ENCODE measurements at places on chromosomes 11 and 22.

- DNase-seq, result no peak
These were observed 619.4 kb upstream of the KIRREL3 start for GRCh38 chr11:127619946-127620345.

DNA sequence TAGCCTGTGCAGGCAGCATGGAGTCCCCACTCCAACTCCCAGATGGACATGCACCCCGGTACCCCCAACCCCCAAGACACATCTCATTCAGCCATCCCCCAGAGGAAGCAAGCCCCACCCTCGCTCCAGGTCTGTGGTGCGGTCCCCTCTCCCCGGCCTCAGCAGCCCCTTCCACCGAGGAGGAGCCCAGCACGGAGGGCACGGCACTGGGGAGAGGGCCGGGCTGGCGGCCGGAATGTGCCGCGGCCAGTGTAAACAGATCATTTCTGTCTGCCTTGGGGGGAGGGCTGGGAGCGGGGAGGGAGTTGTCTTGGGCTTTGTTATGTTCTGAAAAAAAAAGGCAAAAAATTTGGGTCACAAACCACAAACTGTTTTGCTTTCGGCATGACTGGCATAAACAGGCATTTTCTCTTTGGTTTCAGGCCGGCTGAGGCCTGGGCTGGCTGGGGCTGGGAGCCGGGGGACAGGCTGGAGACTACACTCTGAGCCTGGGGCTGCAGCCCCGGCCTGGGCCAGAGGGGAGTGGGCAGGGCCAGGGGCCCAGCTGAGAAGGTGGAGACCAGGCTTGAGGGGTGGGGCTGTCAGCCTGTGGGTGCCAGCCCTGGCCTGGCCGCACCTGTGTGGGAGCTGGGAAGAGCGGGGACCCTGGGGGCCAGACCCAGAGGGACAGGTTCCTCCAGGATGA lies 16.8 kb downstream of the IGF2 start:
- no peak for DNase-seq

GRCh38 chr11:78419327-78419726 lies 1.7 kb upstream of the GAB2 start:
- no peak for DNase-seq

DNA sequence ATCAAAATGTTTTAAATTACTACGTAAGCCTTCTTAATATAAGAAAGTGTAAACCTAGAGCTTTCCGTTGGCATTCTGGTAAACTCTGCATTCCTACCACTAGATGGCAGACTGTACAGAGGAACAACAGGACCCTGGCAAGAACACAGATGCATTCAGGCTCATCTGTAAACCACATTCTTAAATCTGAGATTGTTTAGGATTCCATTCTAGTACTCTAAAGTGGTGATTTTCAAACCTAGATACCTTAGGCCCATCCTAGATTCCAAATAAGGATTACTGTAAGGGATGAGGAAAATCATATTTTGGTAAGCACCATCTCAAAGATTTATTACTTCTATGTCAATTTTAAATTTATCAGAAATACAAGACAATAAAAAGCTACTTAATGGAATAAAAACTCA lies 26.9 kb downstream of the PICALM start:
- peak; percentile 86 for DNase-seq

- no peak for DNase-seq
These were observed 4.3 kb downstream of the TNNI2 start for GRCh38 chr11:1843098-1843473.

GRCh38 chr11:99368583-99368982 lies 347.8 kb downstream of the CNTN5 start:
- DNase-seq, result no peak

DNA sequence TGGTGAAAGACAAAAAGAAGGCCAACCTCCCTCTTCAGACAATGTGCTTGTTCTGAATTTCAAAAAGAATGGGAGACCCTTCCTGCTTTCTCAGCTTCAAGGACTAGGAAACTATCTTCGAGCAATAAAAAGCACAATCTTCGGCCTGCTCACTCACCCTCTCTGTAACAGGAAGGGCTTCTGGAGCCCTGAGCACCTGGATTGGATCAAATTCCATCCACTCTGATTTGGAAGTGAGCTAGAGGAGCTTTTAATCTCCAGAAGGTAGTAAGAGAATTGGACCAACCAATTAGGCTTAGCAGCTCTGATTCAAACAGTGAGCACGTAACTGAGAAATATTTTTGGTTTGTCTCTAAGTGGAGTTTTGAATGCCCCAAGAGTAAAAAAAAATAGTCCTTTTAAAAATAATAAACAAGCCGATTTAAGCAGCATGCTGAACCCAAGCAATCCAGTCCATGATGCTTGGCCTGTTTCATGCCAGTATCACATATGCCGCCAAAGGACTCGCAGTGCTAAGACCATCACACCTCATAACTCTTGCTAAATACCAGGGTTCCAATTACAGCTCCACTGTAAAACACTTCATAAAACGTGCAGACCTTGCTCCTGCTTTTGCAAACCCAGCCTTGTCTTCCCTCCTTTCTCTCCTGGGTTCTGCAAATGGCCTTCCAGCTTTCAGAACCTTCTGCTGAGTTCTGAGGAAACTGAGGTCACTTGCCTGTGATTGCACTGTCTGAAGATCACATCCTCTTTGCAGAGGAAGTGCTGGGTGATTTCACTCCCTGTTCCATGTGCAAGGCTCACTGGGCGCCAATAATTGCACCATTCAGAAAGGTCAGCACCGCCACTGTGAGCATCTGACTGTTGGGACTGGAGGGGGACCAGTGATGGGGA lies 74.4 kb downstream of the SLC1A2 start:
- no peak for DNase-seq

DNA sequence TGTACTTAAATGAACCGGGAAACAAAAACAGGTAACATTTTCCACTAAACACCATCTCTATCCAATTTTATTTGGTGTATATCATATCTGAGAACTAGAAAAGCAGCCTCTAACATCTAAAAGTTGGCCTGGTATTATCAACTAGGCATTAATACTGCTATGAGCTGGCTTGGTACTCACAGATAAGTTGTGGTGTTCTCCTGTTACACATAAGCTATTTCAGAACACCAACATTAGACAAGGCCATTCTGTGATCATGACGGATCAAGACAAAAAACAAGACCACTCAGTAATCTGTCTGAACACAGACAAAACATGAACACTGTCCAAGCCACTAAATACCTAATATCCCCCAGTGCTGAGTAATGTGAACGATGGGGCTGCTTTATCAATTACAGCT lies 11.9 kb downstream of the RIC3 start:
- no peak for DNase-seq

GRCh38 chr11:134404575-134405341 lies 7.3 kb downstream of the B3GAT1 start:
- no peak for DNase-seq
